ENCODE measurements at places on chromosomes 2 and 18. TPM values are rescaled to one million over a fixed set of nuclear protein-coding genes. Genes with fewer than 3 reads are reported as not detected.
A peak's percentile ranks its signal among the peaks of the same experiment; 100 is the strongest.

DNA sequence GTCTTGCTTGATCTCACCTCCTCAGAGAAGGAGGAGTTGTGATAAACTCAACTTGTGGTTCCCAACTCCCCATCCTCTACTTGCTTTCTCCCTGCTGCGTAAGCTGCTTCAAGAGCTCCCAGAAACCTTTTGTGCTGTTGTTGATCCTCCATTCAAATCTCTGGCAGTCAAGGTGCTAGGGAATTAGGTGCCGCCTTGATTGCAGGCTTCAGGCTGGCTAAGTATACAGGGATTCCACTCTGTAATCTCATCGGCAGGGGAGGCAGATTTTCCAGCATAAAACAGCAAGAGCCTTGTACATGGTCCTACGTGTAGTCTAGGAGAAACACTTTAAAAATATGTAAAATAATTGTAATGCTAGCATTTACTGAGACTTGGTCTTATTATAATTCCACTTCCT lies 116.2 kb upstream of the DDX18 start:
- no peak for DNase-seq

DNA sequence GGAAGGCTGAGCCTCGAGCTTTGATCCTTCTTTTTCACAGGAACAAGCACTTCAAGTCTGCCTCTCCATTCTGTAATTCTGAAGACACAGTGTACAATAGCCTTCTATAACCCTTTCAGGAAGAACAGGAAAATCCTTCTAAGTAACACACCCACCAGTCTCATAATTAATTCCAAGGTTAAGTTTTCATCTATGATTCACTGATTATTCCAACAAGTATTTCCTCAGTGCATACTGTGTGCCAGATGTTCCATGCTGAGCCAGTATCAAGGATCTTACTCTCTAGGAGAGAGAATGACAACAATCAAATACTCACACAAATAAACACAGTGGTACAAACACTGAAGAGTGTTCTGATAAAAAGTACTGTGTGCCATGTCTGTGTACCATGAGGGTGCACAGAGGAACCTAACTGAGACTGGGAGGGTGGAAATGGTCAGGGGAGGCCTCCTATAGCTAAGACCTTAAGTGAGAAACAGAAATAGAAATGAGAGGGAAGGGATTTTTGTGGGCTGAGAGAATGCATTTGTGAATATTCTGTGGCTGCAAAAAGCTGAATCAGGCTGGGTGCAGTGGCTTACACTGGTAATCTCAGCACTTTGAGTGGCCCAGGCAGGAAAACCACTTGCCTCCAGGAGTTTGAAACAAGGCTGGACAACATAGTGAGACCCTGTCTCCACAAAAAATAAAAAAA lies 7.3 kb upstream of the MTLN start:
- no peak for DNase-seq

- no peak for DNase-seq
These were observed 1208.8 kb upstream of the LRRTM1 start for GRCh38 chr2:81513328-81513727.

DNA sequence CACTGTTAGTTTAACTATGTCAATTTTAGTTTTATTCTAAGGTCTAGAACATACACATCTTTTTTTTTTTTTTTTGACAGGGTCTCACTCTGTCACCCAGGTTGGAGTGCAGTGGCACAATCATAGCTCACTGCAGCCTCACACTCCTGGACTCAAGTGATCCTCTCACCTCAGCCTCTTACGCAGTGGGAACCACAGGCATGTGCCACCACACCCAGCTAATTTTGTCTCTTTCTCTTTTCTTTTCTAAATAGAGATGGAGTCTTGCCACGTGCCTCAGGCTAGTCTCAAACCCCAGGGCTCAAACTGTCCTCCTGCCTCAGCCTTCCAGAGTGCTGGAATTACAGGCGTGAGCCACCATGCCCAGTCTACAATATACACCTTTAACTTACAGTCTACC lies 69.5 kb upstream of the CHRNA1 start:
- DNase-seq, result no peak

DNA sequence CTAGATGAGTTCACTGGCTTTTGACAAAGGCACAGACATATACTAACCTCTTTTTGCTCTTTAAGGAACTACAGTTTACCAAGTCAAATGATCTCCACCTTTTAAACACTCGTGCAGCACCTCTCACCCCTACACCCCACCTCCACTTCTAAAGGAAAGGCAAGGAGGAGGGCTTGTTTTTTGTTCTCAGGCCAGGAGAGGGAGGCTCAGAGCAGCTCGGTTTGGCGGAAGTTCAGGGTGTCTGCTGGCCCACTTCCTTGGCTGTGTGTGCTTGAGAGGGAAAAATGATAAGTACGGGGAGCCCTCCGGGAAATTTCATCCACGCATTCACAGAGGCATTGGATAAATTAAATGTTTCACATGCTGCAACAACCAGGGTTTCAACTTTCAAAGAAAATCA lies 667.9 kb downstream of the BCL11A start:
- DNase-seq, result peak; percentile 39

DNA sequence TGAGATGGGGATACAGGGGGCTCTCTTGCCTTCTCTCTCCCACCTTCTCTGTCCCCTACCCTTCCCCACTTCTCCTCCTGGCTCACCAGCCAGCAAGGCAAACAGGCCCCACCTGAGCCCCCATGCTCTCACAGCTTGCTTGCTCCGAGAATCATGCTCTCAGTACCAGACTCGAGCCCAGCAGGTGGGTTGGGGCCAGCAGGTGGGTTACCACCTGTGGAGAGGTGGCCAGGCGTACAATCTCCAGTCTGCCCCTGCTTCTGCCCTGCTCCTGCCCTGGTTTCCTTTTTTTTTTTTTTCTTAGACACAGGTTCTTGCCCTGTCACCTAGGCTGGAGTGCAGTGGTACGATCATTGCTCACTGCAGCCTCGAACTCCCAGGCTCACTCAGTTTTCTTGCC lies 214.5 kb downstream of the SH3RF3 start:
- no peak for DNase-seq

- DNase-seq, result peak; percentile 7
These were observed 250.6 kb downstream of the RPRM start for GRCh38 chr2:153227981-153228380.

- no peak for DNase-seq
These were observed 314.0 kb upstream of the ID2 start for GRCh38 chr2:8367833-8368232.

DNA sequence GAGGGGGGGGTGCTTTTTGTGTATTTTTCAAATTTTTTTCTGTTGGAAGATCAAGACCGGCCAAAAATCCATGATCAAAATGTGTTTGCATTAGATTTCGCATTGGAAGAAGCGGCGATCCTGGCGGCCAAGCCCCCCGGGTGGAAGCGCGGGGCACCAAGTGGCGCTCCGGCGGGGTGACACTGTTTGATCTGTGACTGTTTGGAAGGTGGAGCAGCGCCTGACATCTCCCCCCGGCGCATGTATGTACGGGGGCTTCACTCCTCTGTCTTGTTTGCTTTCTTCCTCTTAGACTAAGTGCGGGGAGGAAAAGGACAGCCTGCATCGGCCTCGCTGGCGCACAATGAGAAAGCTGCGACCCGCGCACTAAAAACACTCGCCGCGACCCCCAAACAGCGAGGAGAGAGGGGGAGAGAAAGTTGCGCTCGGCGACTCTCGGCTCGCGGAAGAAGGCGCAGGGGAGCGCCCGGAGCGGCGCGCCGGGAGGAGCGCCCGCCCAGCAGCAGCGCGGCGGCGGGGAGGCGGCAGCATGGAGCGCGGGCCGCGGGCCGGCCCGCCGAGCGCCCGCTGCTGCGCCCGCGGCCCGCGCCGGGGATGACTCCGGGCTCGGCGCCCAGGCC lies 515 bp downstream of the TSHZ1 start:
- no peak for DNase-seq

GRCh38 chr2:188798159-188798558 lies 176.0 kb upstream of the COL3A1 start:
- peak; percentile 99 for DNase-seq

GRCh38 chr2:65638443-65638842 lies 206.0 kb upstream of the SPRED2 start:
- no peak for DNase-seq

- DNase-seq, result no peak
These were observed 11.1 kb downstream of the RTTN start for GRCh38 chr18:70194227-70194890.

DNA sequence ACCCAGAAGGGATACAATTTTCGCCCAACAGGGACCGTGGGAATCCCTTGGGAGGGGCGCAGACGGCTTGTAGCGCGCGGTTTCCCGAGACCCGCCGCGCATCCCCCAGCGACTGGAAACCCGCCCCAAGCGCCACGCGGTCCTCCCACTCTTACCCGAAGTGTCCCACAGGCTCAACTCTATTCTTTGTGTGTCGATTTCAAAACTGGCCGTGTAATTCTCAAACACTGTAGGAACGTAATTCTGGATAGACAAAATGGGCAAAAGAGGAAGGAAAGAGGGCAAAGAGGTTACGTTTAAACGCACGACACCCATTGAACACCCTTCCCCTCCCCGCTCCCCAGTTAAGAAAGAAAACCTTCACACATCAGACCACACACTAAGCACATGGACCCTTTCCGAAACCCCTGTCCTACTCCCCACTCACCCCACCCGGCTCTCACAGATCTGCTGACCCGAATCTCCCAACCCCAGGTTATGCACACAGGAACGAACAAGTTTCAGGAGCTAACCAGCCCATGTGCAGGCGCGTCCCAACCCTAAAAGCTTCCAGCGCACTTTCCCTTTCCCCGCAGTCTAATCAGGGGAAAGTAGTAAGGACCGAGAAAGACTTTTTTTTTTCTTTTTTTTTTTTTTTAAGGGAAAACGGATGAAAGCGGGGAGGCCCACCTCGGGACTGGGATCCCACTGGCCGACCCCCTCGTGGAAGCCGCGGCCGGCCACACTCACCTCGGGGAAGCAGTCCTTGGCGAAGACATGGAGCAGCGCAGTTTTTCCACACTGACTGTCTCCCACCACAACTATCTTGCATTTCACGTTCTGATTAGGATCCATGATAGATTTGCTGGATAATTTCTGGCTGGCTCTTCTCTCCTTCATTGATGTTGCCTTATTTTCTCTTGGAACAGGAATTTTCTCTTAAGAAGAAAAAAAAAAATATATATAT lies 655 bp downstream of the RND3 start:
- peak; percentile 84 for DNase-seq

DNA sequence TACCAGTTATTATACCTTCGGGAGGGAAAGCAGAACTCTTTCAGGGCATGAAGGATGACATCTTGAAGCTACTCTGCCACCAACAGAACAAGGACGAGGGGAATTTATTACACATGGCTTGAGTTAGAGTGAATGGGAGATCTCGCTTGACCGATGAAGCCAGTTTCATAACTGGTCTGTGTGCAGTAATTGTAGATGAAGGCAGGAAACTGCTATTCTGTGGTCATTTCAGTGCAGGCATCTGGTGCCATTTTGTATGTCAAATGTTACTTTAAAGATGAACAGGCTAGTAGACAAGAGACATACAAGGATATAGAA lies 20.5 kb downstream of the GREB1 start:
- no peak for DNase-seq

DNA sequence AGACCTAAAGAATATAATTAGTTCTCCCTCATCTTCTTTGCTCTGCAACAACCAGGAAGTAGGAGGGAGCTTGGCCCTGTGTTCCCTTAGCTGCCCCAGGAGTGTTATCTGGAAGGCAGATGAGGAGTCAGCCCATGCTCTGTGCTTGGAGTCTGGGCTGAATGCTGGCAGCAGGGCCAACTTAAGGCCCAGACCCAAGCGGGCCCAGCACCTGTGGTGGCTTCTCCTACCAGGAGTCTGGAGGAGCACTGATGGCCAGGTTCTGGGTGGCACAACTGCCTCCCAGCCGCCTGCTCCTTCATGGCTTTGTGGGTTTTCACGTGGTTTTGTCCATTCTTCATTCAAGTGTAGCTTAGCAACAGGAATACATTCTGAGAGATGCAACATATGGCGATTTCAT lies 1910.7 kb upstream of the LRRTM1 start:
- peak; percentile 45 for DNase-seq

DNA sequence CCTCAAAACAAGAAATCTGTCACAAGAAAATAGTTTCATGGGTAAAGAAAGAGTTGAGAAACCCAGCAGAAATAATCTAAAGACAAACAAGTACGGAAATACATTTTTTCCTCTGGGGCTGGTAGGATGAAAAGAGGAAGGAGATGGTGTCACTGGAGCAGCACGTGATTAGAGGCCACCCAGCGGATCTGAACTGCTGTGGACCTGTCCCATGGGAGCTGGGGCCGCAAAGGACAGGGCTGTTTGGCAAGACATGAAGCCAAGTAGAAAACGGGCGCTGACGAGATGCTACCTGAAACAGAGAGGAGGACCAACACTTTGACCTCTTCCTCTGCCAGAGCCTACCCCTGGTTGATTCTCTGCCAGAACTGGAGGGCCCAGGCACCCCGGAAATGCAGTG lies 295.4 kb upstream of the ATP5MC3 start:
- peak; percentile 22 for DNase-seq

GRCh38 chr2:128442053-128442751 lies 123.5 kb upstream of the HS6ST1 start:
- peak; percentile 55 for DNase-seq

GRCh38 chr2:237184192-237184918 lies 98.7 kb downstream of the COPS8 start:
- DNase-seq, result no peak

DNA sequence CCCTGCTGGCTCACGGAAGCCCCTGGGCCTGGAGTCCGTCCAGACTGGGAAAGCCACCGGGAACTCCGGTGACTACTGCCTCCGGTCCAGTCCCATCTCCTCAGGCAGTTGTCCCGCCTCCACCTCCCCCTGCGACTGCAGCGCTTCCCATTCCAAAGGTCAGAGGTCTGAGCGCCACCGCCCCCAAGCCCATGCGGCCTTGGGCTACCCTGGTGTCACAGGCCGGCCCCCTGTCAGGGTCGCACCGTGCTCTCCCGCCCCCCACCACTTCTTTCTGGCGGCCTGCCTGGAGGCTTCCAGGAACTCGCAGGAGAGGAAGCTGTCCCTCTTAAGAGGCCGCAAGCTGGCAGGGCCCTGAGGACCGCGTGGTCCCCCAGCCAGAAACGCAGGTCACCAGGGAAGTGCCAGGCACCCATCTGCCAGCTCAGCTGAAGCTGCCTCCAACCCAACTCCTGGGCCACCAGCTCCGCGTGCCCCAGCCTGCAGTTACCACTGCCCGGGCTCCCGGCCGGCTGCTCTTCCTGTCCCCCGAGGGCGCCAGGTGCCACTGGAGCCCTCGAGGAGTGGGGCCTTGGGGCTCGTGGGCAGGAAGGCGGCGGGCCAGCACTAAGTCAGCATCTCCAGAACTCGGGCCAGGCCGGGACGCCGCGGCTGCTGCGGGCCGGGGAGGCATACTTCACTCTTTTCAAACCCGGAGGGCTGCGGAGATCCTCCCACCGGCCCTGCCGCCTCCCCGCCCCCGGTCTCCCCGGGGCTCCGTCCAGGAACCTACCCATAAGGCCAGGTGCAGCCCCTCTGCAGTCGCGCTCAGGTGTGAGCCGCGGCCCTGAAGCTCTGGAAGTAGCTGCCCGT lies 83.3 kb upstream of the POMC start:
- peak; percentile 77 for DNase-seq

The EVX2 gene
- 0.18 TPM for total RNA-seq

The RAPGEF4 gene
- 1.2 TPM for total RNA-seq

The CHRNG gene
- 77.7 TPM for total RNA-seq

The CNRIP1 gene
- 21.1 TPM for total RNA-seq

The TGFA gene
- 0.44 TPM for total RNA-seq

The RANBP2 gene
- total RNA-seq, result 45.8 TPM

The AGFG1 gene
- 32.7 TPM for total RNA-seq

The ALPG gene
- total RNA-seq, result not detected

The VSNL1 gene
- total RNA-seq, result 2.3 TPM
